Thyroid gland (tissue), 4 donors: ENCODE measurements at places on chromosomes 2 and 18. TPM values are rescaled to one million over a fixed set of nuclear protein-coding genes. Genes with fewer than 3 reads are reported as not detected.

GRCh38 chr18:23038712-23039111, 96.6 kb upstream of the CABLES1 start:
- DNase-seq = no peak

FHOD3 gene
- 3.8 TPM for total RNA-seq

HOXD1 gene
- total RNA-seq = 0.40 TPM

KLHL41 gene
- 2.6 TPM for total RNA-seq

GRCh38 chr2:5589183-5589582, 103.0 kb upstream of the SOX11 start:
- DNase-seq = no peak

DNA sequence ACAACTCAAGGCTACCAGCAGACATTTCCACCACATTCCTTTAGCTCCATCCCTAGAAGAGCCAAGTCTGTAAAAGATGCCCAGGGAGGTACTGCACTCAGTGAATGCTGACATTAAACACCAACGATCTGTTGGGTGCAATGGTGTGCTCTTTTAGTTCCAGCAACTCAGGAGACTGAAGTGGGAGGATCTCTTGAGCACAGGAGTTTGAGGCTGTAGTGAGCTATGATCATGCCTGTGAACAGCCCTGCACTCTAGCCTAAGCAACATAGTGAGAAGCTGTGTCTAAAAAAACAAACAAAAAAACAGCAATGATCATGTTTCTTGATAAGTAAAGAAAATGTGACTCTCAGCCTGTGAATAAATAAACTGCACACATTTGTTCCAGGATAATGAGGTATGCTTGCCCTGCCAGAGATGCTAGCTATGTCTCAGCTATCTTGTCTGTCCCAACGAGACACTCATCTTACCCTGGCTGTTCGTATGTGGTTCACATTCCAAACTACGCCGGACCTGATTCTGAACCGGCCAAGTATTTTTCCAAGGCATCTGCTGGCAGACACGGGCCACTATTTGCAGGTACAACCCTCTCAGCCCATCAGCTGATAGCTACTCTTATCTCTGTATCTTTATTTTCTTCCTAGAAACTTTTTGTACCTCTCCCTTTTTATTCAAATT, 21.8 kb downstream of the TMEM182 start:
- no peak for DNase-seq

DNA sequence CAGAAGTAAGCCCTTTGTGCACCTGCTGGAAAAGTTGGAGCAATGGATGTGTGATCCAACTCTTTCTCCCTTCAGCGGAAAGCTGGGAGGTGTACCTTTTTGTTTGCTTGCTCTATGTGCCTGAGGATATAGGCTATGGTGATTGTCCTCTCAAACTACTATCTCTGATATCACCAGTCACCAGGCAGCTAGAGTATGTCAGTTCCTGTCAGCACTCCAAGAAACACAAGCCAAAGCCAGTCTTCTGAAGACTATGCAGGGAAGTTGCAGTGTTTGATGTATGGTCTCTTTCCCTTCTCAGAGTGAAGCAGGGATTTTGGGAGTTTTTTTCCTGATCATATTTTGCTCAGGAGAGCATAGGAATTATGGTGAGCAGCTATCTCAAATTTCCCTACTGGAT, 146.4 kb downstream of the PTH2R start:
- no peak for DNase-seq

DNA sequence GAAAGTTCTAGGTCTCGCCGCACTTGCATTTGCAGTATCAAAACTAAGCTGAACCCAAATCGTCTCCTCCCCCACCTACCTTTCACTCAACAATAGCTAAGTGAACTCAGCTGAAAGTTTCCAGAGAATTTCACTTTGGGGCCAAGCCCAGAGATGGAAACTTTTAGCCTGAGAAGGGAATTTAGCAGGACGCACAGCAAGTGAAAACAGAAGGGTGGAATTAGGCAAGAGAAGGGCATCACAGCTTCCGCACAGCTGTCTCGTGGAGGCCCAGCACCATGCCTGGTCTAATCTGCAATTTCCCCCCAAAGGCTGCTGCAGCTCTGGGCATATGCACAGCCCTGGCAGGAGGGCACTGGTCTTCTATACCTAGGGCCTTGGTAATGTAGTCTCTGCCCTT, 262.0 kb downstream of the TNS1 start:
- DNase-seq = no peak

- no peak for DNase-seq
Observed at GRCh38 chr2:171347591-171348032, 86.2 kb downstream of the METTL8 start.

DNA sequence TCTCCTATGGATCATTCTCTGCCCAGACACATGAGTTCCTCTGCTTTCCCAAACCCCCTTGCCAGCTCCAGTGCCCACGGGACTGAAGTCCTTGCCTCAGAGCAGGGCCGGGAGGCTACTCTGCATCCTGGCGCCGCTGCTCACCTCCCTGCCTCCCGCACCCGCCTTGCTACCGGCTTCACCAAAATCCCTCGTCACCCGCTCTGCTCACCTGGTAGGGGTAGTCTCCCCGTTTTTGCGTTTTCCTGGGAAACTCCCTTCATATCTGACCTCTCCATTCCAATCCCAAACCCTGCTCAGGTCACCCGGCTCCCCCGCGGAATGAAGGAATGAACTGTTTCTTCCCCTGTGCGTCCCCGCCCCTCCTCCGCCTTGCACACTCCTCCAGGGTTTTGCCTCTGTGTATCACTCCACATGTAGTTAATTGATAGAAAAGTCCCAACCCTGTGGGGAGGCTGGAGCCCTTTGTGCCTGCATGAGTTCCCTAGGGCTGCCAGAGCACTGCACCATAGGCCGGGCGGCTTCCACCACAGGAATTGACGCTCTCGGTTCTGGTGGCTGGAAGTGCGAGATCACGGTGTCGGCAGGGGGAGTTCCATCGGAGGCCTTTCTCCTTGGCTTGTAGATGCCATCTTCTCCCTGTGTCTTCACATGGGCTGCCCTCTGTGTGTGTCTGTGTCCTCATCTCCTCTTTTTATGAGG, 2.0 kb upstream of the DGKD start:
- DNase-seq = no peak

DCAF17 gene
- 38.7 TPM for total RNA-seq

DNA sequence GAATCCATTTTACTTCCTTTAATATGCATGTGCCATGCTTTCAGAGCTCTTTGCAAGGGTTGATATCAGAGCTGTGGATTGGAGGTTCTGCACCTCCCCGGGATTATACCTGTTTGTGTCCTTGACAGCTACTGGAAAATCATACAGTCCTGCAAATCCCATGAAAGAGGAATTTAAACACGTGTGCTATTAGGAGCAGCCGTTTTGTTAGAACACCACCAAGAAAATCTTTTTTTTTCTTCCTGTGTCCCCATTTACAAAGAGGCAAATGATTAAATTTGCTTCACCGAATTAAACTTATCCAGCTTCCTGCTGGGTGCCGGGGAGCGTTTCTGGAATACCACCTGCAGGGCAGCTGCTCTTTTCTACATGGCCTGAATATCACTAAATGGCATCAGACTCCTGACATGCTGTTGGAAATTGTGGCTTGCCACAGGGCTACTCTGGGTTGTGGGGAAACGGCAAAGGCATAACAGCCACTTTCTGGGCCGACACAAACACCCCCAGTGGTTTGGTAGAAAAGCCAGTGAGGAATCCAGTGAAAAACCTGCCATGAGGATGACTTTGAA, 23.4 kb upstream of the SOX11 start:
- no peak for DNase-seq

GRCh38 chr2:241965931-241966412, 96.4 kb downstream of the RTP5 start:
- no peak for DNase-seq

LCT gene
- total RNA-seq = 0.24 TPM

EVX2 gene
- not detected for total RNA-seq

DNA sequence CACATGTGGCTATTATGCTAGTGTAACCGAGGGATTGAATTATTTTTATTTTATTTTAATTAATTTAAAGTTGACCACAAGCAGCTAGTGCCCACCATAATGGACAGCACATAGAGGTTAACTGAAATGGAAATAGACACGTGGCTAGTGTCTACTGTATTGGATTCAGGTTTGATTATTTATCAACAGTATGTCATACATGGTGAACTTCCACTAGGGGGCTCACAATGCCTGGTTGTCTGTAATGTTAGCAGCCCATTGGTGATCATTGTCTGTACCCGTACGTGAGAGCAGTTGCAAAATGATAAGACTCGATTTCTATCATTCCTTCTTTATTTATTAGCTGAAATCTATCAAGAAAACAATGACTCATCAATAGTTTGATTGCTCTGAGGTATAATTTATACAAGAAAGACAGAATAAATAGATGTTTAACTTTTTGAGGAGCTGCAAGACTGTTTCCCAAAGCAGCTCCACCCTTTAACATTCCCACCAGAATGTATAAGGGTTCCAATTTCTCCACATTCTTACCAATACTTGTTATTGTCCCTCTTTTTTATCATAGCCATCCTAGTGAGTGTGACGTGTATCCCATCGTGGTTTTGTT, 76.5 kb downstream of the CYBRD1 start:
- DNase-seq = peak; percentile 26

UGT1A9 gene
- total RNA-seq = not detected

GRCh38 chr2:149448315-149448714, 117.9 kb downstream of the LYPD6 start:
- DNase-seq = no peak

DNA sequence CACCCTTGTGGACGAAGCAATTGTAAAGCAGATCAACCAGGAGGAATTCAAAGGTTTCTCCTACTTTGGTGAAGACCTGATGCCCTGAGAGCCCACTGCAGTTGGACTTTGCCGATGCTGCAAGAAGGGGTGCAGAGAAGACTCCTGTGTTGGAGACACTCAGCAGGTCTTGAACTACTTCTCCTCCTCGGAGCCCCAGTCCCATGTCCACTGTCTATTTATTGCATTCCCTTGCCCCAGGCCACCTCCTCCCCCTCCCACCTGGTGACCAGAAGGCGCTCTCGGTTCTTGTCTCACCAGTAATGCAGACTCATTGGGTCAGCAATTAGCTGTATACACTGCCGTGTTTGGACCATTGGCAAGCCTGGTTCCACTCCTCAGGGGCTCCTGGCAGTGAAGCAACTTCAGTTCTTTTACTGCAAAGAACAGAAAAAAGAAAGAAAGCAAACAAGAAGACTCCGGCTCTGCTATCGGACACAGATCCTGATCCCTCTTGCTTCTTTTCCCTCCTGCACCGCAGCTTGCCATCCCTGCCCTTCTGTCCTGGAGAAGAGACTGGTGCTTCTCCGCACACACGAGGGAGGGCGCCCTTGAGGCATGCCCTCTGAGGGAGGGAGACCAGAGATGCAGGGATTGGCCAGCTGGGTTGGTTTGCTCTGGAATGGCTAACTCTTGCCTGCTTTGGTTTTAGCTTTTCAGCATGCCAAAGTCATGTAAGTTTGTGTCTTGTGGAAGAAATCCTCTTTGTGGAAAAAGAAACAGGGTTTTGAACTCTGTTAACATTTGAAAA, 112.2 kb upstream of the EPAS1 start:
- no peak for DNase-seq

GRCh38 chr18:37902344-37902743, 336.7 kb upstream of the CELF4 start:
- DNase-seq = no peak

DNA sequence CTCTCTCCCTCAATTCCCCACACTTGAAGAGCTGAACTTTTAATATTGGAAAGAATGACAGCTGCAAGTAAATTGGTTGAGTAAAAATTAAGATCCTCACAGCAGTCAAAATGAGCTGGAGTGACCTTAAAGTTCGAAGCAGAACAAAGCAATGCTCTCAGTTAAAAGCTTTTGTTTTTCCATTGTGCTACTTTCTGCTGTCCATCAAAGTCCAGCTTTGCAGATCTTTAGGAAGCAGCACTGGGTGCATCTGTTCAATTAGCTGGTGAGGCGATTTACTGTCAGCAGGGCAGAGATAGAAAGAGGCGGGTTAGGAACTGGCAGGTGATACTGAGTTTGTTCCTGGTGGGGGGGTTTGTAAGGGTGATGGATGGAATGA, 834.8 kb downstream of the CPS1 start:
- DNase-seq = no peak

GRCh38 chr2:82257796-82258555, 1953.4 kb upstream of the LRRTM1 start:
- DNase-seq = no peak

- DNase-seq = no peak
Observed at GRCh38 chr2:148524519-148524919, 120.0 kb upstream of the EPC2 start.

DYSF gene
- total RNA-seq = 14.7 TPM

GRCh38 chr2:189874586-189875320, 90.5 kb downstream of the PMS1 start:
- no peak for DNase-seq

- no peak for DNase-seq
Observed at GRCh38 chr2:219428469-219428868, 6.2 kb upstream of the SPEG start.
